ENCODE measurements at places on chromosomes 6 and 20.
A peak's percentile ranks its signal among the peaks of the same experiment; 100 is the strongest.

DNA sequence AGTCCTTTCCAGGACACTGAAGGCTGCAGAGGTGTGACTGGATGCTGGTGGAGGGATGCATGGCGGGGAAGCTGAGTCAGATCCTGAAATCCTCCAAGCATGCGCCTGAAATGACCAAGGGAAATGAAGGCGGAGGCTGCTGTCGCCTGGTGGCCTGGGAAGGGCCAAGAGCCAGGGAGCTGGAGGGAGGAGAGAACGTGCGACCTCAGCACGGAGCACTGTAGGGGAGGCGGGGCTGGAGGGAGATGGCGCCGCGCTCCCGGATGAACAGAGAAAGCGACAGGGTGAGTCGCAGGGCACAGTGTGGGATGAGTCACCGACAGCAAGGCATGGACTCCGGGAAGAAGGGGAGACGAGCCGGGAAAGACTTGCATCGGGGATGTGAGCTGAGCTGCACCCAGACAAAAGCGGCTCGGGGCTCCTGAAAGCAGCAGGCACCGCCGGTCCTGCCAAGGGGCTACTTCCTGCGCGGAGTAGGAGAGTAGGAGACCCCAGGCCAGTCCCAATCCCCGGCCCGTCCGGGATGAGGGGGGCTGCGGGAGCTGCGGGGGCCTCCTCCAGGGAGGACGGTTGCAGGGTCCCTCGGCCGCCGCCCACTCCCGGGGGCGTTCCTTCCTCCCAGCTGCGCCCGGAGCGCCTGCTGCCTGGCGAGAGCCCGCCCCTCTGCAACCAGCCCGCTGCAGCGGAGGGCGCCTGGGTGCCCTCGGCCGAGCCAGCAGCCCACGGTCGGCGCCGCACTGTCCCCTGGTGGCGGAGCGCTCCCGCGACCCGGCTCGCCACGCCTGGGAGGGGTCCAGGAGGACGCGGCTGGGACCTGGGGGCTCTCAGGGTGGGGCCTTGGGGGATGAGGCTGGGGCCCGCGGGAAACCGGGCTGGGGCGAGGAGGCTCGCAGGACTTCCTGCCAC is 11.0 kb upstream of the NQO2 start:
- H3K27me3 ChIP-seq, result no peaks in the 10 kb centered on the region
- H3K4me1 ChIP-seq, result peaks cover 15% of the 10 kb centered on the region
- peak overlapping the region; percentile 98 for H3K27ac ChIP-seq
- peak overlapping the region; percentile 59 for H3K4me3 ChIP-seq

DNA sequence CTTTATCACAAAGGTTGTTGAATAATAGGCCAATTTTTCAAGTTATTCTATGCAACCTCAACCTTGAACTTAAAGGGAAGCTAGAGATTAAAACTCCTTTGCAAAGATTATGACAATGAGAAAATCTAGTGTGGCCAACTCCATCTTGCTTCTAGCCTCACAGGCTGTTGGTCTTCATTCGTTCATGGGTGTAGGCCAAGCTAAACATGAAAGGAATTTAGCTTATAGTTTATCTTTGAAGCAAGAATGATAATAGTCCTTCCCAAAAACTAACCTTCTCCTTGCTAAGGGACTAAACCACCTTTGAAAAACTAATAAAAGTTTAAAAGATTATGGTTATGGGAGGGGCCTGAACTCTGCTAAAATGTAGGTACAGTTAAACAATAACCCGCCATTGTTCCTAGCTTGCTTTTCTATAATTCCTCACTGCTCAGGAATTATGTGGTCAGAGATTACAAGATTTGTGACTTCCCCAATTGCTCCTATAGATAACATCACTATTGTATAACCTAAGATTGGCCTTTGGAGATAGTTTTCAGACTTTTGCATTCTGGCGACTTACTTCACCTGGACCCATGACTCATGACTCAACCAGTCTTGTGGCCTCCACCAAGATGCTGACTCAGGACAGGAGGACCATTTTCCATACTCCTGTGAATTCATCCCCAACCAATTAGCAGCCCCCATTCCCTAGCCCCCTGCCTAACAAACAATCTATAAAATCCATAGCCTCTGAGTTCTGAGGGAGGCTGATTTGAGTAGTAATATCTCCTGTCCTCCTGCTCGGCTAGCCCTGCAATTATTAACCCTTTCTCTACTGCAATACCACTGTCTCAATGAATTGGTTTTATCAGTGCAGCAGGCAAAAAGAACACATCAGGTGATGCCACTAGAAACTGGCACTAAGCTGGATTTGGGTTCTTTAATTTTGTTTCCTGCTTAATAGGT is 154.5 kb downstream of the CD83 start:
- no peaks in the 10 kb centered on the region for H3K4me1 ChIP-seq
- H3K27me3 ChIP-seq, result no peaks in the 10 kb centered on the region
- H3K36me3 ChIP-seq, result no peaks in the 10 kb centered on the region
- no peak for DNase-seq
- no peak overlapping the region for H3K27ac ChIP-seq

DNA sequence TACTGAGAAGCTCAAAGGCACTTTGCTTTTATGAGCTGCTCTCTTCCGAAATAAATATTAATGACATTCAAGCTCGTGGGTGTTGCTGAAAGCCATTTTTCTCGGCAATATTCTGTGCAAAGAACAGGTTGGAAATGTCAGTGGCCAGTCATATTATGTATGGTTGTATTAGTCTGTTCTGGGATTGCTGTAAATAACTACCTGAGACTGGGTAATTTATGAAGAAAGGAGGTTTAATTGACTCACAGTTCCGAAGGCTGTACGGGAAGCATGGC is 32.1 kb downstream of the TUBB2B start:
- H3K36me3 ChIP-seq, result no peaks in the 10 kb centered on the region
- no peak overlapping the region for H3K4me3 ChIP-seq
- H3K27ac ChIP-seq, result peak overlapping the region; percentile 80
- H3K4me1 ChIP-seq, result peaks cover 10% of the 10 kb centered on the region
- H3K27me3 ChIP-seq, result no peaks in the 10 kb centered on the region
- no peak for DNase-seq

DNA sequence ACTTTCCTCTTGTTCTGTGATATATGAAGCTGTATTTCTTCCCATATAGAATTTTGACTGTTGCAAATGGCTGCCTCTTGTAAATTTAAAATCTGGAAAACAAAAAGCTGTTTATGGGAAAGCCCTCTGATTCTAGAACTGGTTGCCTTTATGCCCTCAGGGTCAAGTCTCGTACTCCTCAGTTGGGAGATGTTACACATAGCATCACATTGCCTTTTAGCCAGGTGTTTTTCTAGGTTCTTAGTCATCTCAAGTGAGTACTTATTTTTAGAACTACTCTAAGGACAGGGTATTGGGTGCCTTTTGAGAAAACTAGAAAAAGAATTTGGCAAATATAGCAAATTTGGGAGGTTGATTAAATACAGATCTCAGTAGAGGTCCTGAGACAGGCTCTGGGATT is 58.5 kb downstream of the ANKS1A start:
- no peaks in the 10 kb centered on the region for H3K36me3 ChIP-seq
- no peak for DNase-seq
- peaks cover 5% of the 10 kb centered on the region for H3K4me1 ChIP-seq
- no peak overlapping the region for H3K27ac ChIP-seq
- no peaks in the 10 kb centered on the region for H3K27me3 ChIP-seq
- H3K4me3 ChIP-seq, result no peak overlapping the region

DNA sequence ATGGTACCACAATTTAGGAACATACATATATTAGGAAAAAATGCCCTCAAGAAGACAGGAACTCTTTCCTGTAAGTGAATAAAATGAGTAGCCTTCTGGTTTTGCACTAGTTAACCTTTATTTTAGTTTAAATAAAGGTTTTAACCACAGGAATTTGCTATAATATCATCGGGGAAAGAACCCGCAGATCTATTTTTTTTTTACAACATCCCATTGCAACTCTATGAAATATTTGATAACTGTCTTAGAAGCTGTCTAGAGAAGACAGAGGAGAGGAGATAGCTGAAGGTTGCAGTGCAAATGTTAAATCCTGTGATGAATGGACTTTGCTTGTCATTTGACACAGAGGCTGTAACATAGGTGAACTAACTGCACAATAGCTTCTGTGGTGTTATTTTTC is 69.5 kb downstream of the TINAG start:
- H3K27me3 ChIP-seq, result no peaks in the 10 kb centered on the region
- H3K27ac ChIP-seq, result no peak overlapping the region

DNA sequence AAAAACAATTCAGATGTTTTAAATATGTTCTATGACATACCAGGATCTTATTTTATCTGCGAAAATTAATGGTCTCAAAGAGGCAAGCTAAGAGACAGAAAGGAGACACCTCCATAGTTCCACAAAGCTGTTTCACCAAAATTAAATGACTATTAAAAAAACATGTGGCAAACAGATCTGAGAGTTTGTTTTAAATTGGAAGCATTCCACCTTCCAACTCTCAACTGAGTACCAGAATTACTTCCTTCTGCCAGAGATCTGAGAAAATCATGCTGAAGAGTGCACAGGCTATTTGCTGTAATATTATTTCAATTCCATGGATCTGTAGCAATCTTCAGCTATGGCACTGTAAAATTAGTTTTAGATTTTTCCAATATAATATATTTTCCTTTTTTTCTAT is 669.5 kb upstream of the MARCKS start:
- H3K4me1 ChIP-seq, result no peaks in the 10 kb centered on the region
- H3K4me3 ChIP-seq, result no peak overlapping the region

- no peak overlapping the region for H3K27ac ChIP-seq
- H3K4me3 ChIP-seq, result no peak overlapping the region
- H3K4me1 ChIP-seq, result no peaks in the 10 kb centered on the region
- no peak for DNase-seq
- no peaks in the 10 kb centered on the region for H3K36me3 ChIP-seq
These were observed 40.4 kb downstream of the IRF4 start for GRCh38 chr6:431986-432385.

DNA sequence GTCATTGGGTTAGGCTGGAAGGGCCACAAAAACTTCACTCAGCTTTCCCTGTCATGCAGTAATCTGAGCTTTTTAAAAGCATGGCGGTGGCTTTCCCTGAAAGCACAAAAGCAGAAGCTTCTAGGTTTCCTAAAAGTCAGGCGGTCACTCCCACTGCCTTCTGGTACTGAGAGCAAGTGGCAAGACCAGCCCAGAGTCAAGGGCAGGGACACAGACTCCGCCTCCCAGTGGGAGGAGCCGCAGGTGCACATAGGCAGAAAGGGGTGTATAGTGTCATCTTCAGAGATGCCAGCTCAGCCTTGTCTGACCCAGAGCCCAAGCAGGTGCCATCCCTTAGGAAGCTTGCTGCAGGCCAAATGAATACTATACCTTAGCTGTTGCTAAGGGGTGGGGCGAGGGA is 18.0 kb upstream of the PACSIN1 start:
- no peak overlapping the region for H3K4me3 ChIP-seq
- no peak for DNase-seq
- no peaks in the 10 kb centered on the region for H3K36me3 ChIP-seq
- H3K4me1 ChIP-seq, result no peaks in the 10 kb centered on the region
- no peak overlapping the region for H3K27ac ChIP-seq

DNA sequence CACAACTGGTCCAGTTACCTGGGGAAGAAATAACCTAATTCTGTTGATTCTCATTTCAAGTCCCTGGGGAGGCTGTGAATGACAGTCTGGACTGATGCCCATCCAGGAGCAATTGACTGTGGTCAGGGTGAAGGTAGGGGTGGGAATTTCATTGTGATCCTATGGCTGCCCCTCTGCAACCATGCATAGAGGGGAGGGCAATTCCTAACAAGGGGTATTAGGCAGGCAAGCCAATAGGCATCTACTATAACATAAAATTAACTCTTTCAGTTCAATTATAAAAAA is 44.0 kb upstream of the TRAM2 start:
- H3K4me3 ChIP-seq, result no peak overlapping the region
- no peaks in the 10 kb centered on the region for H3K27me3 ChIP-seq
- no peak overlapping the region for H3K27ac ChIP-seq
- H3K4me1 ChIP-seq, result no peaks in the 10 kb centered on the region

GRCh38 chr6:11236076-11236750 is 3.7 kb upstream of the NEDD9 start:
- H3K27ac ChIP-seq, result no peak overlapping the region
- DNase-seq, result no peak
- peaks cover 11% of the 10 kb centered on the region for H3K4me1 ChIP-seq
- H3K4me3 ChIP-seq, result no peak overlapping the region
- H3K27me3 ChIP-seq, result no peaks in the 10 kb centered on the region

DNA sequence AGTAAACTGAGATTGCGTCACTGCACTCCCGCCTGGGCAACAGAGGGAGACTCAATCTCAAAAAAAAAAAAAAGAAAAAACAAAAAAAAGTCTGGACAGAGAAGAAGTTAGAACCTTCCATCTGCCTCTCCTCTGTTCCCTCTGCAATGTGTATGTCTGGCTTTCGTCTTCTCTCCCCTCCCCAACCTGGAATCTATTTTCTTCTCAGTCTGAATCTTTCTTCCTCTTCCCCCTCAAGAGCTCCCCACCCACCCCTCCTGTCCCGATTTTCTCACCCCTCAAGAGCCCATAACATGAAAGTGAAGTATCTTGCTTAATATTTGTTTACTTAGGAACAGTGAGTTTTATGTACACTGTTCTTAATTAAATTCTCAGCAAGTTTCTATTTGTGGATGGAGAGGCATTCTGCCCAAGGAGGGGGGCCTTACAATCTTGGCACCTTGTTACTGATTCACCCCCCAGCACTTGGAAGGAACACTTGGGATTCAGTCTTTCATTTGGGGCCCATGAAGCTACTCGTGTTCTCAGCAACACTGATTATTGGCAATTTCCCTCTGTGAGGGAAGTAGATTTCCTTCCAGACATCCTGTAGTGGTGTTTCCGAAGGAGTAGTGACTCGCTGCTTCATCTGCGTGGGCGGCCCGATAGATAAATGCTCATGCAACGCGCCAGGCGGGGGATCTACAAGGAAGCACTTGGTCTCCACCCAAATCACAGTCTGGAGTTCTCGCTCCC is 69.3 kb upstream of the SRSF6 start:
- H3K4me1 ChIP-seq, result peaks cover 2% of the 10 kb centered on the region
- no peak for DNase-seq
- no peak overlapping the region for H3K4me3 ChIP-seq
- no peak overlapping the region for H3K27ac ChIP-seq

GRCh38 chr6:116444092-116444491 is 17.1 kb upstream of the CALHM6 start:
- peak; percentile 40 for DNase-seq
- H3K36me3 ChIP-seq, result no peaks in the 10 kb centered on the region

GRCh38 chr20:40883097-40883496 is 145.5 kb upstream of the TOP1 start:
- H3K4me3 ChIP-seq, result no peak overlapping the region
- no peaks in the 10 kb centered on the region for H3K4me1 ChIP-seq

DNA sequence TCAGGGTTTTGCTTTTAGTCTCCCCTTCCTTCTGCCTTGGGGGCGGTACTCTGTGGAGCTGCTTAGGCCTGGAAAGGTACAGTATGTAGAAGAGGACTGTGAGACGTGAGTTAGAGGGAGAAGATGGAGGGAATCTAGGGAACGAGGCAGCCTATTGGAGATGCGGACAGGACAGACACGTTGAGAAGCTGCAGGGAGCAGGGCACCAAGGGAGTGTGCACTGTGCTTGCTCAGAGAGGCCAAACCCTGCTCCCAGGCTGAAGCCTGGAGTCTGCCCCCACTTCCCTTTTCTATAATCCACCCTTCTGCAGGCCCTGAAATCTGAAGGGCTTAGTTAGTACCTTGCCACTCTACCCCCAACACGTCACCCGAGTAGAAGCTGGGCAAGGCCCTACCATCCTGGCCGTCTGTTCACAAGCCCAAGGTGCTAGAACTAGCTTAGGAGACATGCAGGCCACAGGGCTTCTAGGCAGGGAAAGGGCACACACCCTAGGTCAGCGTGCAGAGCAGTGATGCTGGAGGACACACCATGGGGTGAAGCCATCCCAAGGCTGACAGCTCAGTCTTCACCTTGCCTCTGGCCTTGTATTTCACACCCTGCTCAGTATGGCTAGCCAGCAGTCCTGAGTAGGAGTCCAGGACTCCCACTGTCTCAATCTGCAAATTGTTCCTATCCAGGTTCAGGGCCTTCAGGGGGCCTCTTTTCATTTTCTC is 6.9 kb downstream of the TP53INP2 start:
- no peaks in the 10 kb centered on the region for H3K4me1 ChIP-seq
- H3K36me3 ChIP-seq, result no peaks in the 10 kb centered on the region
- DNase-seq, result no peak
- no peak overlapping the region for H3K27ac ChIP-seq
- H3K4me3 ChIP-seq, result no peak overlapping the region
